ENCODE measurements at places on chromosomes 16 and 17. TPM values are rescaled to one million over a fixed set of nuclear protein-coding genes. Genes with fewer than 3 reads are reported as not detected.

DNA sequence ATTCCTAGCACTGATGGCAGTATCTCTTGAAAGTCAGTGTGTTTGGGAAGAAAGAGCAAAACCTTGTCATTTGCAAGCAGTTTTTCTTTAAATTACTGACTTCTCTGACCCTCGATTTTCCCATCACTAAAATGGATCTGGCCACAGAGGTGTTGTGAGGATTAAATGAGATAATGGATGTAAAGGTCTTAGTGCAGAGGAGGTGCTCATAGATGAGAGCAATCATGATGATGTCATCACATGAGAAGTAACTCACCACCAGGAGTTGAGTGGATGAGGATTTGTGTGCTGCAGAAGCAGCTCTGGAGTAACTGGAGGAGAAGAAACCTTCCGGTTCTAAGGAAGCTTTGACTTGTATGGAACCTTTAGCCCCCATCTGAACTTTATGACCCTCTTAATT lies 30.6 kb downstream of the PITPNM3 start:
- DNase-seq: no peak

DNA sequence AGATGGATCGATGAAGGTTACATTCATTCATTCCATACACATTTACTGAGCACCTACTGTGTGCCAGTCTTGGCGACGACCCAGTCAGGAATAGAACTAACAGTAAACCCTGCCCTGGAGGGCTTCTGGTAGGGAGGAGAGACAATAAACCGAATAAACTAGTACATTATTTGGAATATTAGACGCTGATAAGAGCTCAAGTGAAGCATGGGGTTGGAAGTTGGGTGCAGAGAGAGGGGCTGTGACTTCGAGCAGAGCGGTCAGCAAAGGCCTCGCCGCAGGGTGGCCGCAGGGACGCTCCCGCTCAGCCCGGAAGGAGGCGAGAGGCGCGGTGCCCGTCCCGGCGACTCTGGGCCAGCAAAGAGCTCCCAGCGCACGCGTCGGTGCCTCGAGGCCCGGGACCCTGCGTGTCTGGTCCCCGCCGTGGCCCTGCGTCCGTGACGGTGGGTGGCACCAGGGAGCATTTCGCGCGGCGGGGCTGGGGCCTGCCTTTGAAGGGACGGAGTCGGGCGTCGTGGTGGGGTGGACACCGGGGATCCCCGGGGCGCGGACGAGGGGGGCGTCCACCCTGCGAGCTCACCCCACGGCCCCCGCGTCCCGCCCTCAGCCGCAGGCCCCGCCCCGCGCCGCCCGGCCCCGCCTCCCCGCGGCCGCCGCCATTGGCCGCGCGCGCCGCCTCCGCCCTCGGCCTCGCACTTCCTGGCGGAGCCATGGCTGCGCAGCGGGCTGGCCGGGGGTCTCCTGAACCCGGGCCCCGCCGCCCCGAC lies at the start of gene KLHL36:
Gene KLHL36, plus strand, starts transcription at position 684 of the 767 bp plus-strand sequence. CDS start 2,357 bp downstream, outside the sequence.
- DNase-seq: peak; percentile 37

GRCh38 chr17:66172691-66173223 lies 19.2 kb downstream of the CEP112 start:
- DNase-seq: no peak

GRCh38 chr17:35799942-35800341 lies 4.5 kb upstream of the MMP28 start:
- no peak for DNase-seq

- DNase-seq: no peak
These were observed 278.1 kb downstream of the ZFHX3 start for GRCh38 chr16:72769876-72770275.

GRCh38 chr17:66667491-66668030 lies 167.4 kb upstream of the CACNG5 start:
- peak; percentile 22 for DNase-seq

DNA sequence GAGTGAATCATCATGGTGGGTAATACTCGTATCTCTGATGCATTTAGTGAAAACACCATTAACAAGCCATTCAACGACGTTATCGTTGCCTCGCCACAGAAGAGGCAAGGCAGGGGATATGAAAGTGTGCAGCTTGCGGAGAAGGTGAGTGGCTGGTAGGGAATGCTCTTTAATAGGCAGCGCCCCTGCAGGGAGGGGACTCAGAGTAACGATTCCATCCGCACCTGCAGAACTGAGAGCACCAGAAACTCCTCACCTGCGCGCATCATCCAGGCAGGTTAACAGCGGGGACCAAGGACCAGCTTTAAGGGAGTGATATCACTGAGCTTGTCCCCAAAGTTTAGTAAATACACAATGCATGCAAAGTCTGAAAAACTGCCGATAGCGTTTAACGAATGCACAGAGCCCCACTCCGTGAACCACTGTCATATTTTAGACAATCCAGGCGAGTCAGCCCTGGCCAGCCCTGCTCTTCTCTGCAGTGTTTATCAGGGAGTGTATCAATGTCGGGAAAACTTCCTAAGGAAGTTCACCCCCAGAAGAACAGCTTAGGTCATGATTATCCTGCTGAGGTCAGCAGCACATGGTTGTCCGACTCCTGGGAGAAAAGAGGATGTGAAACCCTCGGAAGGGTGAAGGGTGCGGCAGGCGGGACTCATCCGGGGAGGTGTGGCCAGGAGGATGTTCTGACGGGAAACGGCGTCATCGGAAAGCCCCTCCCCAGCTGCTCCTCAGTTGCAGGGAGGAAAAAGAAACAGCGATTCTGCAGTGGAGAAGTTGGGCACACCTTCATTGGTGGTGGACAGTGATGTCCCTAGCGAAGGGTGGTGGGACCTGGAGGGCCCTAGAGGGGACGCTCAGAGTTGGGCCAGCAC lies 68.5 kb upstream of the DNAH17 start:
- DNase-seq: peak; percentile 54

GNG13 gene
- 0.55 TPM for polyA plus RNA-seq

DNA sequence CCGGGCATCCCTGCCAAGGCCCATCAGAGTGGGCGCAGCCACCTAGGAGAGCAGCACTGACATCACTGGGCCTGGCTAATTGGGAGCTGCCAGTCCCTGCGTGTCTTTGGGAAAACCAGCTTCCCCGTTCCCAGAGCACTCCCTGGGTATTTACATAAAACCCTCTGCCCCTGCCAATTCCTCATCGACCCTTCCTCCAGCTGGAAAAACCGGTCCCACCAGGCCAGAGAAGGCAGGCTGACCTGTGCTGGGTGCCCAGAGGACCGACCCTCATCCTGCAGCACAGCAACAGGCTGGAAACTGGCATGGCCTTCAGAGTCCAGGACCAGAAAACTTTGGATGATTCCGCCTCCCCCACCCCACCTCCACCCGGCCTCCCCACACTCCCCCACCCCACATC lies 8.2 kb upstream of the FOXN1 start:
- DNase-seq: no peak

COX6A2 gene
- polyA plus RNA-seq: 2.9 TPM

ABCA8 gene
- polyA plus RNA-seq: 1.6 TPM

- DNase-seq: no peak
These were observed 105.0 kb downstream of the XYLT1 start for GRCh38 chr16:17365591-17366298.

GRCh38 chr16:24151482-24151939 lies 104.6 kb upstream of the CACNG3 start:
- peak; percentile 10 for DNase-seq

MYH8 gene
- polyA plus RNA-seq: 1.4 TPM

GRCh38 chr16:83913245-83913633 lies 14.3 kb downstream of the MLYCD start:
- DNase-seq: no peak

KRT31 gene
- polyA plus RNA-seq: 6.4 TPM

DNA sequence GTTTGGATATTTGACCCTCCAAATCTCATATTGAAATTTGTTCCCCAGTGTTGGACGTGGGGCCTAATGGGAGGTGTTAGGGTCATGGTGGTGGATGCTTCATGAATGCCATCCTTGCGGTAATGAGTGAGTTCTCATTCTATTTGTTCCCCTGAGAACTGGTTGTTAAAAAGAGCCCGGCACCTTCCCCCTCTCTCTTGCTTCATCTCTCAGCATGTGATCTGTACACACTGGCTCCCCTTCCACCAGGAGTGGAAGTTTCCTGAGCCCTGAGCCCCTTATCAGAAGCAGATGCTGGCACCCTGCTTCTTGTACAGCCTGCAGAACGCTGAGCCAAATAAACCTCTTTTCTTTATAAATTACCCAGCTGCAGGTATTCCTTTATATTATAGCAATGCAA lies 25.6 kb downstream of the PIK3R6 start:
- no peak for DNase-seq

- DNase-seq: no peak
These were observed 9.9 kb downstream of the MFSD11 start for GRCh38 chr17:76747716-76748363.

IL17C gene
- polyA plus RNA-seq: 0.09 TPM

GRCh38 chr16:30186782-30187555 lies 3.6 kb downstream of the CORO1A start:
- DNase-seq: peak; percentile 81

DNA sequence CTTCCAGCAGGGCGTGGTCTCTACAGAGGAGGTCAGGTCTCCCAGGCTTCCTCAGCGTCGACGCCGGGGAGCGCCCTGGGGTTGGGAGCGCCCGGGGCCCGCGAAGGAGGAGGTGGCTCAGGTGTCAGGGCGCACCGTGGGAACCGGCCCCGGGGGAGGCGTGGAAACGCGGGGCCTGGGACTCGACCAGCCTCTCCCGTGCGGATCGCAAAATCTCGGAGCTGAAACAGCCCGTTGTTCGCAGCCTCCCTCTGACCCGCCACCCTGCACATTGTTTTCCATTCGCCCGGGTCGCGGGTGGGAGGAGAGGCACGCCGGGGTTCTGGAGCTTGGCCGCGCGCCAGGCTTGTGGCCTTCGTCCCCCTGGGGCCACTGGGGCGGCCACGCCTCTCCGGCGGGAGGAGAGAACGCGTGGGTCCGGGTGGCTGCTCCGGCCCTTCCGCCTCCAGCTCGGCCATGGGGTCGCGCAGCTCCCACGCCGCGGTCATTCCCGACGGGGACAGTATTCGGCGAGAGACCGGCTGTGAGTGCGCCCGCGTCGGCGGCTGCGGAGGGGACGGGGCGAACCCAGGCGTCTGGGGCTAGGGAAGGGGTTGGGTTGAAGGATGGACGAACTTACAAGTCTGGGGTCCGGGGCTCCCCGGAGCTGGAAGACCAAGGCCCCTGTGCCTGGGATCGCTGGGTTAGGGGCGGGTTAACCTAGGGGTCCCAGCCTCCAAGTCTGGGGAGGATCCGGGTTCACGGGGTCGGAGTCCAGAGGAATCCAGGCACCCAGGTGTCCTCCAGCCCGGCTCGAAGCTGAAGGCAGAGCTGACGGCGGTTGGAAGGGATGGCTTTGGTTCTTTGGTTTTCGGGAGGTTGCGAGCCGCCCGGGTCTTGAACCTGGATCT lies at the start of gene CHP2:
Gene CHP2, plus strand, starts transcription at position 433 of the 890 bp plus-strand sequence. Its CDS starts 24 bp downstream, at position 457.
- no peak for DNase-seq

- DNase-seq: no peak
These were observed 17.4 kb downstream of the DUSP14 start for GRCh38 chr17:37507111-37507510.

DNA sequence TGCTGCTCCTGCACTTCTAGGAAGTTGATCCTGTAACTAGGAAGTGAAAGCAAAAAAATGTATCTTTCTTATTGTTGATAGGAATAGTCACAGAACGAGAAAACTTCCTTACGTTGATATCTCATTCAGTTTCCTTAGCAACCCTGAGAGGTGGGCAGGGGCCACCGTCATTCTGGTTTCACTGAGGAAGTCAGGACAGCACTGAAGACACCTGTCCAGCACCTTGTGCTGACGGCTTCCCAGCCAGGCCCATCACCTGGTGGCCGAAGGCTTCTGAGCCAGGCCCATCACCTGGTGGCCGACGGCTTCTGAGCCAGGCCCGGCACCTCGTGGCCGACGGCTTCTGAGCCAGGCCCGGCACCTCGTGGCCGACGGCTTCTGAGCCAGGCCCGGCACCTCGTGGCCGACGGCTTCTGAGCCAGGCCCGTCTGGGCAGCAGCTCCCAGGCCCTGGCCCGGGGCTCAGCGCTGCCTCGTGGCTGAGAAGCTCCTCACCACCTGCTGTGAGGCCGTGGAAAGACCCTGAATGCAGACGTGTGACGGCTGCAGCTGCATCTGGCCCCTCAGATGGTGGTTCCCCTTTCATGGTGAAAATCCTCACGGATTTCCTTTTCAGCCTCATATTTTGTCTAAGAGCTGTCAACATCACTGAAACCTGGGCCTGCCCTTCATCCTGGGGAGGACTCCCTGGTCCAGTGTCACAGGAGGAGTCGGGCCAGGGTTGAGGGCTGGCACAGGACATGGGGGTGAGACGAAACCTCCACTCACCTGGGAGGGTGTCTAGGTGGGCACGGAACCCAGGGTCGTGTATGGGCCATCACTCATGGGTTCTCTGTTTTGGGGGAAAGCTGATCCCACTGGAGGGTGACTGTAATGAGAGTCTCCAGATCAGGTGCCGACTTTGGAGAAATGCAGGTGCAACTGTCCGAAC lies 33.0 kb upstream of the ZNF750 start:
- DNase-seq: no peak

GRCh38 chr17:73895157-73895556 lies 250.9 kb upstream of the SDK2 start:
- no peak for DNase-seq

- no peak for DNase-seq
These were observed 3.7 kb downstream of the CMTM1 start for GRCh38 chr16:66569827-66570405.

GRCh38 chr17:42647778-42648177 lies 11.3 kb upstream of the TUBG2 start:
- no peak for DNase-seq

DNA sequence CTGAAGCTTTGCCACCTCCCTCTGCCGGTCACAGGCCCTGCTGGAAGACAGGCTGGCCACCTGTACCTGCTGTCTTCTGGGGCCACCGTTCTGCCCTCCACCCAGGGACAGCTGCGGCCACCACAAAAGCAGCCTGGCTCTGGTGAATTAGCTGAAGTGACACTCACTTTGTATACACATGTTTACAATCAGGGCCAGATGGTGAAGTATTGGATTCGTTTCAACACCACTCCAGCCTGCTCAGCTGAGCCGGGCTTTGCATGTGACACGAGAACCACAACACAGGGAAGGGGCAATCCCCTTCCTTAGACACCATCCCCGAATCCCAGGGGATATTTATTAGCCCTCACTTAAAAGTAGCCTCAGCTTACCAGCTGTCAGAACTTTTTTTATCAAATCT lies 191.5 kb upstream of the RPL38 start:
- DNase-seq: no peak

DNA sequence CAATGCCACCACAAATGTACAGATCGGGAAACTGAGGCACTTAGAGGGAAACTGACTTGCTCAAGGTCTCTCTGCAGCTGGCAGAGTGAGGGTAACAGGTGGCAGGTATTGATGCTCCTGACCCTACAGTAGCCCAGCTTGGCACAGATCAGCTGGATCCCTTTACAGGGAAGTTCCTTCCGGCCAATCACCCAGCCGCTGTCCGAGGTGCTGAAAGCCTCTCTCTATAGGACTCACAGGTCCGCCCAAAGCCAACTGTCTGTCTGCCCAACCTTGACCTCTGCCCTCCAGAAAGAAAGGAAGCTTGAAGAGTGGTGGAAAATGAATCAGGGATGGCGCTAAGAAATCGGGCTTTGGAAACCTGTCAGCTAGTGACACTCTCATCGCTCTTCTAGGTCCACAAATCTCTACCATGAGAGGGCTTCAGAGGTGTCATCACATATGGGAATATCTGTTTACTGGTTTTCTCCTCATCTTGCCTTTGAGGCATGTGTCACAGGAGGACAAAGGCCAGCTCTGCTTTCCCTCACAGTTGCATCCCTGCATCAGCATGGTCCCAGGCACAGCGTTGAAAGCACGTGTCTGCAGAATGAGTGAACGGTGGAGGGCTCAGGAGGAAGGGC lies 246.2 kb downstream of the KATNIP start:
- peak; percentile 32 for DNase-seq

OR3A3 gene
- not detected for polyA plus RNA-seq
